Stimulated activated CD4-positive, alpha-beta T cell treated with anti-CD3 and anti-CD28 coated beads, Interleukin-15, amount 100 ng/mL, for 1 hour (primary cell): ENCODE measurements at places on chromosomes 1 and 21.

DNA sequence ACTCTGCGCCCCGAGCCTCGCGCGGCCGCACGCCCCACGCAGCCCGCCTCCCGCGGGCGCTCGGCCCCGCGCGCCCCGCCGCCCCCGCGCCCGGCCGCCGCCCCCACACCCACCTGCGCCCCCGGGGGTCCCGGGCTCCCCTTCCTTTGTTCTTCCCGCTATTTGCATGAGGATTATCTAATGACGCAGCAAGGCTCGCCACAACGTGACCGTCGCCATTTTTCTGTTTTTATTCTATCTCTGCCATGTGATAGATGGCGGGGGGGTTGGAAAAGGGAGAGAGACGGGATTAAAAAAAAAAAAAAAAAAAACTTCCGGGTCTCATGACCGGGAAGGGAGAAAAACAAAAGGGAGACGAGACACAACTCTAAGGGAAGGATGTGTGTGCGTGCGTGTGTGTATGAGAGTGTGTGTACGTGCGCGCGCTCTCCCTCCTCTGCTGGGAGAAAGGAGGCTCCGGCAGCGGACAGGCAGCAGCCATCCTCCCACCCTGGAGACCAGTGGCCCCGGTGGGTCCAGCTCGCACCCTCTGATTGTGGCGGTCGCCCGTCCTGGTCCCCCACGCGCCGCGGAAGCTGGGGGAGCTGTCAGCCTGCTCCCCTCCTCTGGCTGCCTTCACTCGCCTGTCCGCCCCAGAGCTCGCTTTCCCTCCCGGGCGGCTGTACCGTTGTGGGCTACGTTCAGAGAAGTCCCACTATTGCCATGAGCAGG lies 80.4 kb upstream of the AK4 start:
- peak; percentile 16 for DNase-seq

DNA sequence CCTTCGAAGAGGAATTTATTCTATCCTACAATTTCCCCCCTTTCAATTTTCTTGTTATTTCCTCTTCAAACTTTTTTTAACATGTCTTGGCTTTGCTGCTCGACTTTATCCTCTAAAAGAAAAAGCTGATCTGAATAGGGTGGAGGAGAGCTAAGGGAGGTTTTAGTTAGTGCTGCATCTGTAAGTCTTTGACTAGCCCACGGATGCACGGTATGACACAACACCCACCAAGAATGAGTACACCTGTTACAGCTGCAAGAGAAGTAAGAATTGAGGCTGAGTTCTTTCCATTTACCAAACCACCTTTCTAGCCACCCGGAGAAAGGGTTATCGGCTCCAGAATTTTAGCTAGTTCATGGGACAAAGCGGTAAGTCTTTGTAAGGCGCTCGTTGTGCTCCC lies 23.8 kb downstream of the SCCPDH start:
- no peak for DNase-seq

GRCh38 chr1:95237981-95238703 lies 4.1 kb downstream of the RWDD3 start:
- DNase-seq = no peak

DNA sequence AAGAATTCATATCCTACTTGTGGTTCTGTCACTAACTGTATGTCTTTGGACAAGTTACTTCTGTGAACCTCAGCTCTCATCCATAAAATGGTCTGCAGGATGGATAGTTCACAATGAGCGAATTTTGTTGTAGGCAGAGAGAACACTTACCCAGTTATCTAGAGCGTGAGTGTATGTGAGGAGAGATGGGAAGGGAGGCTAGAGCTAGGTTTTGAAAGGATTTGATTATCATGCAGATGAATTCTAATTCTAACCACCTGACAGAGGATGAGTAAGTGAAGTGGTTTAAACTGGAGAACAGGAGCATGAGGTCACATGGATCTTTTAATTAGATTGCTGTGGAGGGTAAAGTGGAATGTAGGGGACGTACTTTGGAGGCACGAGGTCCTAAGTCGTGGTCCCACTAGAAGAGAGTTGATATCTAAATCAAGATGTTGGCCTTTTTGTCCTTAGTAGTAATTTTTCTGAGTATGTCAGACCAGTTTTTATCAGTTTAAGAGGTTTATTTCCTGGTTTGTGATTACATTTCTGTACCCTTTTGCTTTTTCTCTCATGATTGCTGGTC lies 5.0 kb downstream of the SUCO start:
- no peak for DNase-seq

DNA sequence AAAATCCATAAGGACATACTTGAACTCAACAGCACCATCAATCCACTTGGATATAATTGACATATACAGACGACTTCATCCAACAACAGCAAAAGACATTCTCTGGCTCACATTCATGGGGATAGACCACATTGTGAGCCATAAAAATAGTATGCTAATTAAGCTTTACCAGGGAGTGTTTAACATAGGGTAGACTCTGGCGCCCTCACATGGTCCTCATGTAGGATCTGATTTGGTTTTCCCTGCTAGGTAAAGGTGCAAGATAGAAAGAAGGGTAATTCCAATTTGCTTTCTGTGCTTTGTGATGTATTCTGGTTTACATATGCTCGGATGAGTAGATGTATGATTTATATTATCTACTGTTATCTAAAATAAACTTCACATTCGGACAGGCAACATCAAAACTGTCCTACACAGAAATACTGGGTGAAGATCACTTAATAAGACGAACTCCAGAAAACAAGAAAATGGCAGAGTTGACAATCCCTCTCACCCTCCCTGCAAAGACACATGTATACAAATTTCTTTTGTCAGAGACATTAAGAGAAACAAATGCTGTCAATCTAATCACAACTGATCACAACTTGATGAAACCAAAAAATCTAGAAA lies 27.7 kb downstream of the CR1L start:
- DNase-seq = no peak

DNA sequence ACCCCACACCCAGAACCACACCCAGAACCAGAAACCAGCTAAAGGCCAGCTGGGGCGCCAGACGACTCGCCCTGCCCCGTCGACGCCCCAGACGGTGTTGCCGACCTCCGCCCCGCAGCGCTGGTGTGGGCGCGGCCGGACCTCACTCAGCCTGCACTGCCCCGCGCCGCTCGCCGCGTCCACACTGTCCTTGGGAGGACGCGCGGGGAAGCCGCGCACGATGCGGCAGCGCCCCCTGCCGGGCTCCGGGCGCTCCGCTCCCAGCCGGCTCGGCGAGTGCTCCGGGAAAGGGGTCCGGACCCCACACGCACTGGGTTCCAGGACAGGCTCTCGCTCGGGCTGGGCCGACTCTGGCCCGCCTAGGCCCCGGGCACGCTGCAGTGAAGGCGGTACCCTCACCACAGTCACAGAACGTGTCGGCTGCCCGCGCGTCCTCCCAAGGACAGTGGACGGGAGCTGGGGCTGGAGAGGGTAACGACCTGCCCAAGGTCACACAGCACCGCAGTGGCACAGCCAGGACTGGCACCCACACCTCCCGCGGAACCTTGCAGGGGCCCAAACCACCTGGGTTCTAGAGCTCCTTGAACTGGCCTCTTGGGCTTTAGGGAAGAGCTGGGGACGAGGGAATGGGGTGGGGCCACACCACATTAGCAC lies 90.2 kb downstream of the DMRTA2 start:
- DNase-seq = peak; percentile 35

DNA sequence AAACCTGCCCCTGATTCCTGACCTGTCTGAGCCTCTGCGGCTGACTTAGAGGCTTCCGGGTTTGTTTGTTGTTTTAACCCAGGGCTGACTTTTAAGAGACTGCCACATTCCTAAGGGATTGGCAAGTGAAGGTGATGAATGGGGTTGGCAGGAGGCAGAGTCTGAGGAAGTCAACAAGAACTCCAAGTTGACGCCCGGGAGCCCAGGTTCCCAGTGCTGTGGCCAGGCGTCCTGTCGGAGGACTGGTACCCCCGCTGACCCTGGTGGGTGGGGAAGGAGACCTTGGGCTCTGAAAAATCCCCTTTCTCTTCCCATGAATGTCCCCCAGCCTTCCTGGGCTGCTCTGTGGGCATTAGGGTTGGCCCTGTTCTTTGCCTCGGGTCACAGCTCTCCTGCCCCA lies 19.7 kb upstream of the EPS8L3 start:
- DNase-seq = no peak

DNA sequence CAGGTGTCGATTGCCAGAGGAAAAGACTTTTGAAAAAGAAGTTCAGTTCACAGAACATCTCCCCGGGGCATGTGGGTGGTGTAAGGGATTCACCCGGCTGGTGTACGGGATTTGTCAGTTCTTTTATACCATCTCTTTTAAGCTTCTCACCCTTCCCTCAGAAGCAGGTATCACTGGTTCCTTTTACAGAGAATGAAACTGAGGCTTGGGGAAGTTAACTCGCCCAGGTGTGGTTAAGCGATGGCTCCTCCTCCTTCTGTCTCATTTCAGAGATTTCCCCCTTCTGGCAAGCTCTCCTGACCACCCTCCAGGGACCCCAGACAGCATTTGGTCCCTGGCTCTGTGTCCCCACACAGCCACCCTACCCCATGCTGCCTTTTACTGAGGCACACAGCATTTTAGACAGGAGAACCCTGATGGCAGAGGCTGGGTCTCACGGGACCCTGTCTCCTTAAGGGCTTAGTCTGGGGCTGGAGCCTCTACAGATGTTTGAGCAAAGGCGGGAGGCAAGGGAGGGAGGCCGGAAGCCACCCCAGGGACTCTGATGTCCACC lies 2.8 kb upstream of the ECE1 start:
- peak; percentile 39 for DNase-seq

GRCh38 chr1:226688808-226689207 lies 50.3 kb downstream of the ITPKB start:
- DNase-seq = no peak

- no peak for DNase-seq
Observed at GRCh38 chr1:31805318-31805717, 10.5 kb downstream of the SPOCD1 start.

DNA sequence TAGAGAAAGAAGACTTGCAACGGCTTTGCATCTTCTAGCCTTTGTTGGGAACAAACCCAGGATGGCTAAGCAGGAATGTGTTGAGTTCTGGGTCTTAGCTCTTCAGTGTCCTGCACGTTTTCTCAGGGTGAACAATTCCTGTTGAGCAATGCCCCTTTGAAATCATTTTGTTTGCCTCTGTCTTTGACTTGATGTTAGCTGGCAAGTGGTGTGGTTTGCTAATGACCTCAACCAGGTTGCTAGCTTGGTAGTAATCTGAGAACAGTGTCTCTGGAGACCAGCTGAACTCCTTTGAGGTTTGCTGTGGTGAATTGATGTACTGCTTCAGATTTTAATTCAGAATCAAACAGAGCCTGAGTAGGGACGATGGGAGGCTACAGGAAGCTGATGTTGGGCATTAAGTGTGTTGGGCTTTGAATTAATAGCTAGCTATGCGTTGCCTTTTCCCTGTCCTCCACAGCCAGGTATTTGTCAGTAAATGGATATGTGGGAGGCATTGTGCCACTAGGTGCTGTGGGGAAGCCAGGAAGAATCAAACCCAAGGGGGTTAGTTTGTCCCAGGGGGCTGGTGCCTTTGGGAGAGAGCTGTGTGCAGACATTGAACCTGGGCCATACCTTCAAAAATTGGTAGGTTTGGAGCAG lies 23.3 kb upstream of the SRSF10 start:
- no peak for DNase-seq

DNA sequence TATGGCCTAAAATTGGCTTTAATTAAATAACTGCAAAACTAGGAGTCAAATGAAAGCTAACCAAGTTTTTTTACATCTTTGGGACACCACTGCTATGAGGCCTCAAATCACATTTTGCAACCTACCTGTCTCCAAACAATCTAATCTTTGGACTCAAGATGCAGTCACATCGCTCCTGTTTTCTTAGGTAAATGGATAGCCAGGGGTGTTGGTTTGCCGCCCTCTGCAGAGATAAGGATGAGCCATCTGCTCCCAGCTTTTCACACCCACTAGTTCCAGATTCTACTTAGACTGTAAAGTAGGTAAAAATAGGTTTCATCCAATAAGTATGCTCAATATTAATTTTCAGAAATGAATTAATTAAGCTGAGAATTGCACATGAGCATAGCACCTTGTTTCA lies 456.5 kb downstream of the KIF26B start:
- no peak for DNase-seq
